ENCODE measurements at places on chromosomes 4 and X.

- no peak for DNase-seq
Measured at GRCh38 chrX:129786210-129786651, 6.5 kb downstream of the SASH3 start.

- no peak for DNase-seq
Measured at GRCh38 chr4:125168531-125168930, 146.2 kb upstream of the FAT4 start.

DNA sequence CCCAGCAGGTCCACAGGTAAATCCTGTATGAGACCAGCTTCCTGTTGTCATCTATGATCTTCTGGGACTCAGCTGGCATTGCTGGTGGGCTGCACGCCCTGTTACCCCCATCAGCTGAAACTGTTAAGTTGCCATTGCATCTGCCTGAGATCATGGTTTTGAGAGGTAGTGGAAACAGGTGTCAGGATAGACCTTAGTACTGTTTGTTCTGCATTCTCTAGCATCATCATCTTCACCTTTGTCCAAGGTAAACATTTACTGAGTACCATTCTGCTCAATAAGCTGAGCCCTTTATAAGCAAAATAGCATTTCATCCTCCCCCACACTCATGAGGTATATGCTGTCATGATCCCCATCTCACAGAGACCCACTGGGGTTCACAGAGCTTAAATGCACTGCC, 42.9 kb upstream of the PROM1 start:
- DNase-seq, result no peak

GRCh38 chr4:3501825-3502425, 30.3 kb downstream of the LRPAP1 start:
- no peak for DNase-seq

GRCh38 chr4:184019667-184020623, 114.8 kb downstream of the STOX2 start:
- no peak for DNase-seq

DNA sequence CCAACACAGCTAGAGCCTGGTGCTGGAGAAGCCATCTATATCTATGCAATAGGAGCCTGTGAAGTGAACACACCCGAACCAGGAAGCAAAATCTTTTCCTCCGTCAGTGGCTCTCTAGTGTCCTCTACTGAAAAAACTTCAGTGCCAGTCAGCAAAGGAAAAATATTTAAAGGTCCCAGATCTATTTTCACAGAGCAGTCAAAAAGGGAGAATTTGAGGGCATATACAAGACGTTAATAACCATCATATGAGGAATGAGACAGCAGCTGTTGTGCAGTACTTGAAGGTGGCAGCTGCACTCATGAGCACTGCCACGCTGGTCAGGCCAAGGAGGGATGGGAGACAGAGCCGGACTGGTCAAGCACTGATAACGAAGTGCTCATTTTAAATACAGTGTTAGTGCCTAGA, 14.4 kb downstream of the MCUB start:
- no peak for DNase-seq

- DNase-seq, result peak; percentile 13
Measured at GRCh38 chr4:114180481-114180880, 201.0 kb upstream of the ARSJ start.

All from stimulated activated CD8-positive, alpha-beta memory T cell treated with anti-CD3 and anti-CD28 coated beads, Interleukin-12 subunit alpha, Interleukin-12 subunit beta, amount 100 ng/mL, for 4 hours (primary cell).